Stimulated activated CD8-positive, alpha-beta memory T cell treated with anti-CD3 and anti-CD28 coated beads, Interleukin-7, amount 100 ng/mL, for 1 hour (primary cell): ENCODE measurements at places on chromosomes 4 and X.

- no peak for DNase-seq
Observed at GRCh38 chrX:20973038-20973437, 401.2 kb upstream of the CNKSR2 start.

GRCh38 chr4:73387552-73387951 lies 16.5 kb upstream of the ALB start:
- DNase-seq, result no peak

DNA sequence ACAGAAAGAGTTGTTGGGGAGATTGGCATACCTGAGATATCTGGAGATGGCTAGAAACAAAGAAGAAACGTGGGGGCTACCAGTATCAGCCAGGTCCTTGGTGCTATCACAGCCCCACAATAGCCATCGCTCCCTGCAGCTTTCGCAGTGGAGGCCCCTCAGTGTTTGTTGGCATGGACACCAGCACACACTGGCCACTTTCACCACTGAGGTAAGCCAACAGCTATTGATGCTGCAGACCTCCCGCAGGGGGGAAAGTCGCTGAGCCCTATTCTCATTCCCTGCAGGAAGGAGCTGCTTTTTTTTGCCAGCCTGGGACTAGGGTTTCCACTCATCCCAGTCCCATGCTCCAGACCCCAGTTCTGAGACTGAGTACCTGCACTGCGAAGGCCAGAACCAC lies 879.2 kb upstream of the IGFBP7 start:
- no peak for DNase-seq

GRCh38 chr4:41065434-41066006 lies 148.8 kb downstream of the APBB2 start:
- no peak for DNase-seq

DNA sequence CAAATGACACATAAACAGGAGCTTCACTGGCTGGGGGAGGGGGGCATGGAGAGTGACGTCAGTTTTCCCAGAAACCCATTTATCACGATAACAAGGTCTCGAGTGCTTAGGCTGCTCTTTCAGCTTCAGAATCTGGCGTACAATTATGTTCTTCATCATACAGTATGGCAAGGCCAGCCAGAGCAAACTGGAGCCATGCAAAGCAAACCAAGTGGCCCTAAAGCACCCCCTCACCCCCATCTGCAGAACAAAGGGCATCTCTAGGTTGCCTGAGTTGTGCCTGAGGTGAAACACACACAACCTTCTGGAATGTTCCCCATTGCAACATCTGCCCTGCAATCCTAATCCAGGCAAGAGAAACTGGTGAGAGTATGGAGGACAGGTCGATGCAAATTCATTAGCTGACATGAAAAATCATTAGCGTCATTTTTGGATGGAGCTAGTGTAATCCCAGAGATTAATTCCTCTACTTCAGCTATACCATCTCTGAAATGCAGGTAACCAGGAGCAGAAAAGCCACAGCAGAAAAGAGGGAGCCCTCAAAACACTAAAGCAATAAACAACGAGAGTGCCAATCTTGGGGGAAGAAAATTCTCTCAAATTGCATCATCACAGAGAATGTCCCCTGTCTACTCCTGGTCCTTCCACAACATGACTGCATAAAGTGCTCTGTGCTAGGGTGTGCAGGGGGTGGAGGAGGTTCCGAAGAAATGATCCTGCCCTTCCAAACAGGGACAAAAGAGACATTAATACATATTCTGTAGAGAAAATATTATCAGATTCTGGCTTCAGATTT lies 1.8 kb downstream of the SEPTIN6 start:
- DNase-seq, result no peak

- no peak for DNase-seq
Observed at GRCh38 chrX:24796204-24796603, 102.5 kb downstream of the POLA1 start.

GRCh38 chr4:100728861-100729260 lies 211.0 kb upstream of the EMCN start:
- no peak for DNase-seq

GRCh38 chrX:40224658-40225057 lies 126.9 kb upstream of the BCOR start:
- DNase-seq, result no peak
